EH (cell line): ENCODE measurements at places on chromosomes 2 and 18.
A peak's percentile ranks its signal among the peaks of the same experiment; 100 is the strongest.

- DNase-seq, result peak; percentile 52
These were observed 30.8 kb upstream of the PUM2 start for GRCh38 chr2:20381457-20381856.

DNA sequence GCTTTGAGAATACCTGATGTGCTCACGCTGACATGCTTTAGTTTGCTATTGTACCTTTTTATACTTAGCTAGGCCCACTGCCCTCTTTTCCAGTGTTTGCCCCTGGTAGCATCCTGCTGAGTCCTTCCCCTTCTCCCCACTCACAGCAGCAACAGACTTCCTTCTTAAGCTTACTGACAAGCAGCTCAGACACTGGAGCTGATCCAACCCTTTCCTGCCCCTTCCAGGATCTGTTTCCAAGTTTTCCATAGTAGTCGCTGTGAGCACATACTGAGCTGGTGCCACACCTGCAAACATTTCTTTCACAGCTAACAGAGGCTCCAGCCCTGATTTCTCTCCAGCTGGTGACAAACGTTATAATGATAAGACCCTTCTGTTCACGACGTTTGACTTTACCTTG is 991.4 kb upstream of the CELF4 start:
- DNase-seq, result no peak

DNA sequence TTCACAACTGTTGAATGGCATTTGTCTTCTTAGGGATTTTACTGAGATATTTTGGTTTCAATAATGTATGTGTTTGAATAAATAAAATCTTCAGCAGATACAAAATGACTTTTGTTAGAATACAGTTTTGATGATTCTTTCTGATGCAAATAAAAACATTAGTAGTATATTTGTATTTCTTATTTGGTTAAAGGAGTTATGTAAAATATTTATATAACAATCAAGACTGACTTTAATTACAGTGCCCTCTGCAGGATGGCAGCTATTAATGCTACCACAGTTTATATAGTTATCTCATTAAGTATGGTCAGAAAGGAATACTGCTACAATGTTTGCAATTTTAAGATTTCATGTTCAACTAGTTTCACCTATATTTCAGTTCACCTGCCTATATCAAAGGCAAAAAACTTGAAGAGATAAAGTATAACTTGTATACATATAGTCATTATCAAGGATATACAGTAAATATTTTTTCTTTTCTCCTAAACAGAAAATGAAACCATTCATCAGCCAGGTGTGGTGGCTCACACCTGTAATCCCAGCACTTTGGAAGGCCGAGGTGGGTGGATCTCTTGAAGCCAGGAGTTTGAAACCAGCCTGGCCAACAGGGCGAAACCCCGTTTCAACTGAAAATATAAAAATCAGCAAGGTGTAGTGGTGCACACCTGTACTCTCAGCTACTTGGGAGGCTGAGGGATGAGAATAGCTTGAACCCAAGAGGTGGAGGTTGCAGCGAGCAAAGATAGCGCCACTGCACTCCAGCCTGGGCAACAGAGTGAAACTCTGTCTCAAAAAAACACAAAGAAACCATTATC is 19.8 kb downstream of the ARL5A start:
- DNase-seq, result peak; percentile 47

GRCh38 chr2:189178726-189179569 is 613 bp downstream of the COL5A2 start:
- peak; percentile 86 for DNase-seq

DNA sequence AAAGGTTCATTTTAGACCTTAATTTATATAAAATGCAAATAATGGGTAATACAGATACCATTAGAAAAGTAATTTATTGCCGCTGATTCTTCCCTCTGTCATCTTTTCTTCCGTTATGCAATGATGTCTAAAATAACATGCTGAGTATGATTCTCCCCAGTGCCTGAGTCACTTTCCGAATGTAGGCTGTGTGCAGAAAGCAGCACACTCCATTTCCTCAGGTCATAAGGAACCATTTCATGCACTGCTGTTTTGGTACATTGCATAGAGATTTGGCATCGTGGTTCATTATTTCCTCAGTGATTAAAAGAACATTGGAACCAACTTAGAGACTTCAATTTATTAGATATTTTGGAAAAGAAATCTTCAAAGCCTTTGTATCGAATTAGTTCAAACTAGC is 173.5 kb downstream of the CDH2 start:
- DNase-seq, result peak; percentile 67

- DNase-seq, result no peak
These were observed 198.2 kb upstream of the NDUFV2 start for GRCh38 chr18:8904316-8904715.
